ENCODE measurements at places on chromosomes 4 and X.

GRCh38 chr4:121155893-121156292 is 8.2 kb downstream of the TNIP3 start:
- DNase-seq = peak; percentile 85

DNA sequence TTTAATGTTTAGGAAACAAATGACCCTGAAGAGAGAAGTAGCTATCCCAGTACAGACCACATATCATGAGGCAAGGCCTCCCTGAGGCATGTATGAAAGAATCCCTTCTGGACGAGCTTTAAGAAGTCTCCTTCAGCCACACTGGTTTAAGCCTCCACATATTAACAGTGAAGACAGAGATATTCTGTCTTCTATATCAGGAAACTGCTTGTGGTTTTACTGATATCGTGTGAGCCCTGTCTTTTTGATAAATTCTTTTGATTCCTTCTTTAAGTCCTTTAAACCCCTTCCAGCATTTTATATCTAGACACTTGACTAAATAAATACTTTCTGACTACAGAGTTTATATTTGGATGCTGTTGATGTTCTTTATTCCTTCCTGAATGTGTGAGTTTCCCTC is 45.9 kb upstream of the GPC4 start:
- no peak for DNase-seq

DNA sequence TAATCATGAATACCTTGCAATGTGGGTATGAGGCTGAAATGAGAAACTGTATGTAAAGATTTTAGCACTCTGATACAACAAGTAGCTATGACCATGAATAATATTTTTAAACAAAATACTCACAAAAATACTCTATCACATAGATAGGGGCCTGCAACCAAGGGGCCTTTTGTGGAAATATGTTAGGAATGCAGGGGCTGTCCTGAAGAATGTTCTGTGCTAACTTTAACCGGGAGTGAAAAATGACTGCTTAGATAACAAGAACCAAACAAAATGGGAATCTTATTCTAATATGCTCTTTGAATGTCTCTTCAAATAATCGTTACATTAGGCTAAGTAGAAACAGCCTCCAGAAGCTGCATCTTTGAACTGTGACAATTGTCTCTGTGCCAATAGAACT is 37.9 kb upstream of the GYPA start:
- peak; percentile 7 for DNase-seq

GRCh38 chrX:84123585-84123984 is 64.4 kb downstream of the RPS6KA6 start:
- DNase-seq = no peak

DNA sequence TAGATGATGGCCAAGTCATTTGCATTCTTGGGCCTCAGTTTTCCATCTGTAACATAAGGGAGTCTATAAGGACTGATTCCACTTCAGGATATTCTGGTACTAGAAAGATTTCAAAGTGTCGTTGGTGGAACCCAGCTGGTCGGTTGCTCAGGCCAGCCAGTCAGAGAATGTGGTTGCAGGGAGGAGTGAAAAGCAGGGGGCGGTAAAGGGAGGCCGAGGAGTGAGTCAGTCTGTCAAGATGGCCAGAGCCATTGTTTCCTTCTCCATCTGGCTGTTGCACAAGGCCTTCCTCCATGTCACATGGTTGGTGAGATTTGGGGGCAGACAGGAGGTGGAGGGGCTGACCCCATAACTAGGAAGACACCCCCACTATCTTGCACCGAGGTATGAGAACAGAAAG is 38.2 kb downstream of the STARD8 start:
- peak; percentile 64 for DNase-seq

DNA sequence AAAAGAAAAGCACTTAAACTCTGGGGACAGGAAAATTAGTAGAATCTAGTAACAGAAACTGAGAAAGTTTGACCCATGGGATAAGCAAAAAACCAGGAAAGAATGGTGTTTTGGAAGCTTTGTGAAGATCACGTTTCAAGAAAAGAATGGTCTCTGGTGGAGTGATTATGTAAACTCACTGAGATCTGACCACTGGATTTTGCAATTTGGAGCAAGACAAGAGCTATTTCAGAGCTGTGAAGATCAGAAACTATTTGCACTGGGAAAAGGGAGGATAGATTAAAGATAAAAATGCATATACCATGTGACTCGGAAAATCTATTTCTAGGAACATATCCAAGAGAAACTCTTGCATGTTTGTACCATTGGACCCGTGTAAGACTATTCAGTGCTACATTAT is 4.3 kb downstream of the TMPRSS11D start:
- no peak for DNase-seq

Measured in EL (cell line).